ENCODE measurements at places on chromosomes 12 and 14. TPM values are rescaled to one million over a fixed set of nuclear protein-coding genes. Genes with fewer than 3 reads are reported as not detected.

Gene CCDC38
- polyA plus RNA-seq: not detected

Gene LMO3
- polyA plus RNA-seq: not detected

Gene TOMM20L
- not detected for polyA plus RNA-seq

Gene USP44
- polyA plus RNA-seq: 0.18 TPM

Gene TESPA1
- not detected for polyA plus RNA-seq

Gene LRFN5
- not detected for polyA plus RNA-seq

Gene AICDA
- not detected for polyA plus RNA-seq

Gene TMEM120B
- polyA plus RNA-seq: 6.9 TPM

Gene KRT78
- 1.7 TPM for polyA plus RNA-seq

Gene IGF1
- polyA plus RNA-seq: not detected

Gene OAS1
- polyA plus RNA-seq: 88.3 TPM

Gene CACNA2D4
- 0.03 TPM for polyA plus RNA-seq

Gene CCDC177
- polyA plus RNA-seq: not detected

Gene PRR4
- 4.0 TPM for polyA plus RNA-seq

Gene IFNG
- polyA plus RNA-seq: not detected

Gene SMAGP
- 42.9 TPM for polyA plus RNA-seq

Gene LALBA
- not detected for polyA plus RNA-seq

Gene GDF3
- not detected for polyA plus RNA-seq

Gene SLC11A2
- 26.7 TPM for polyA plus RNA-seq

Gene SDR9C7
- polyA plus RNA-seq: 2.4 TPM

Gene PPFIA2
- polyA plus RNA-seq: not detected

Gene PLBD1
- polyA plus RNA-seq: 13.4 TPM

Gene TMEM30B
- polyA plus RNA-seq: 5.6 TPM

Gene ANKS1B
- not detected for polyA plus RNA-seq

Gene FOXJ2
- 5.2 TPM for polyA plus RNA-seq

Gene TAS2R19
- not detected for polyA plus RNA-seq
